ENCODE measurements at places on chromosomes 6 and 20. TPM values are rescaled to one million over a fixed set of nuclear protein-coding genes. Genes with fewer than 3 reads are reported as not detected.

DNA sequence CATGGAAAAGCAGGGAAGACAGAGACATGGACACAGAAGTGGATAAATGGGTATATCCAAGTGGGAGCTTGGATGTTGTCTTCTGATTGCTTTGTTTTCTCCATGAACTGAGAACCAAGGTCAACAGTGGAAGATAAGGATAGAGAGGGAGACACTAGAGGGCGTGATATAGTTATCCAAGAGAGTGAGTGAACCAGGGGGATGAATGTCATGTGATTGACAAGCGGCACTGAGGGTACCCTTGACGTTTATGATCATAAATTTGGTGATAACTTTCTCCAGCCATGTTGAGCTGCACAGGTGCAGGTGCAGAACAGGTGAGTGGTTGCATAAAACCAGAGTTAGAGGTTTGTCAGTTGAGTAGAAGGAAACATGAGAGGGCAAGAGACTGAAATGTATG lies 20.7 kb downstream of the EBF4 start:
- no peak for DNase-seq

Gene FILIP1
- 2.9 TPM for total RNA-seq

GRCh38 chr20:19817017-19817416 lies 59.0 kb downstream of the RIN2 start:
- no peak for DNase-seq

GRCh38 chr6:25449774-25450173 lies 170.6 kb downstream of the CARMIL1 start:
- no peak for DNase-seq

GRCh38 chr6:143264379-143264778 lies 186.1 kb downstream of the ADAT2 start:
- DNase-seq = no peak

Gene ANGPT4
- not detected for total RNA-seq

DNA sequence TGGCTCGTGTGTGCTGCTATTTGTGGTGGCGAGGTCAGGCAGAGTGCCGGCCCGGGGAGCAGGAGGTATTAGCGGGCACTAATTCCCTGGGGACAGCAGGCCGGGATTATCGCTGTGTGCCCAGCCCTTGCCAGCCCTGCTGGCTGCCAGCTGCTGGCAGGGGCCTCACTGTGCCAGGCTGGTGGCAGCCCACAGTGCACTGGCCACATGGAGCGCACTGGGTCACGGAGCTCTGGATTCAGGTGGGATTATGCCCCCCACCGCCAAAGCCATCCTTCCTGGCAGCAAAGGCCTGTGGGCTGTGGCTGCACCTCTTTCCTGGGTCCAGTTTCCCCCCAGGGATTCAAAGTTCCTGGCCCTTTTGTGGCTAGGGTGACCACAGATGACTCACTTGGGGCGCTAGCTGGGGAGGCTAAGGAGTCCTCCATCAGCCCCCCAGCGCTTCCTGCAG lies 59.7 kb downstream of the YTHDF1 start:
- no peak for DNase-seq

All from frontal cortex (tissue), 4 donors.